ENCODE measurements at places on chromosomes 3 and 15.

GRCh38 chr3:184275381-184275701 lies 481 bp upstream of the ECE2 start:
- no peak for DNase-seq

- DNase-seq: no peak
Measured at GRCh38 chr3:66053550-66054094, 14.9 kb upstream of the MAGI1 start.

GRCh38 chr3:106089806-106090205 lies 221.0 kb upstream of the CBLB start:
- no peak for DNase-seq

DNA sequence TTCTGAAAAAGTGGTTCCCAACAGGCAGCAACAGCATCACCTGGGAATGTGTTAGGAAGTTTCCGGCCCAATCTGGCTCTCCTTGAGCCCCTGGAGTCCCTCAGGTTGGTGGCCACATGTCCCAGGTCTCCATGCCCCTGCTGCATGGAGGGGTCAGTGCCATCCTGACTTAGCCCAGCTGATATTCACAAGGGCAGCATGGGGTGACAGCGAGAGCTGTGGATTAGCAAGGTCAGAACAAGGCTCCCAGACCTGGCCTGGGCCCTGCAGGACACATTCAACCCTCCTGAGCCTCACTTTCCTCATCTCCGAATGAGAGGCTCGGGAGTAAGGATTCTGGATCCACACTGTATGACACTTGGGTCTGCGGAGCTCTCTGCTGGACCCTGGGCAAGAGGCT lies 243.8 kb upstream of the TLE3 start:
- no peak for DNase-seq

DNA sequence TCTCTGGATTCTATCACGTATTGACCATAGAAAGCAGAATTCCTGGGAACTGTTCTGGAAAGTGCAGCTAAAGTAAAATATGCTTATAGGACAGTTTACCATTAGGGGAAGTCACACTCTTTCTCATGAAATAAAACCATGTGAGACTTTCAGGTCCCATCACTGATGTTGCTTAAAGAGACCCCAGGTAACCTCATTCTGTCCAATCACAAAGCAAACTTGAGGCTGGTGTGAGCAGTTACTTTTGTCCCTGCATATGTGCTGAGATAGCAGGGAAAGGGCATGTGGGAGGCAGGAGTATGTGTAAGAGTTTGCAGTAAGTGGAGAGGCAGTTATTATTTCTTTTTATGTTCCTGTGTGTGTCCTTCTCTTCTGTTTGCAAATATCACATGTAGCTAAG lies 16.1 kb downstream of the GPR87 start:
- DNase-seq: no peak

- DNase-seq: no peak
Measured at GRCh38 chr3:56365905-56366640, 102.2 kb downstream of the ERC2 start.

GRCh38 chr3:118987477-118987876 lies 47.2 kb downstream of the IGSF11 start:
- no peak for DNase-seq

DNA sequence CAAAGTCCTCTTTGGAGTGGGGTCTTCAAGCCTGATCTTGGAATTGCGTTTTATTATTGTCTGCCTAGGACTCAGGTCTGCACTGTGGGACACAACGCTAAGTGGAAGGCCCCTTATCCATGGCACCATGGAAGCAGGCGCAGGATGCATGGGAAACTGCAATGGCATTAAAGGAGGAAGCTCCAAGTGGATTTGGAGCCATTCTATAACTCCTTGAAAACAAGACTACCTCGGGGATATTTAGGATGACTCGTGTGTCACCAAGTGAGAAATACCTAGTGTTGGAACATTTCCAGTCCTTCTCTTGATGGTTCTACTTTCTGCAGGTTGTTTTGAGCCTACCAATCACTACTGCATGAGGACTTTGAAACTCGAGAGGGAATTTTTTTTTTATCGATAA lies 126.6 kb upstream of the ZBED2 start:
- DNase-seq: no peak

GRCh38 chr15:27059610-27060202 lies 88.7 kb downstream of the GABRG3 start:
- DNase-seq: no peak

DNA sequence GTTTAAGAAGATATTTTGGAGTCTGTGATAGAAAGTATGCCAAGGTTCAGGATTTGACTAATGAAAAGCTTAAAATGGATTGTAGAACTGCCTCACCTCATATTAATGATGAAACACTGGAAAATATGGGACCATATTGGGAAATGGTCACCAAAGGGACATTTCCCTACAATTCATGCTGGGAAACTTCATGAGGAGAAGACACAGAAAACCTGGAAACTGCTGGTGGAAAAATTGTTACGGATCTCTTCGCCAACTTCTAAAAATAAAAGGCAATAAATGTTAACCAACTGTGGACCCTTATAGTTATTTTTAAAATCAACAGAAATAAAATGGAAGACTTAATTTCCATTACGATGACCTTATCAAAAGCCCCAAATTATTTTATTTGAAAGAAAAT lies 97.6 kb upstream of the FRMD4B start:
- no peak for DNase-seq

- no peak for DNase-seq
Measured at GRCh38 chr15:88741671-88742070, 61.6 kb upstream of the ACAN start.
